Bronchial epithelial cell (primary cell): ENCODE measurements at places on chromosomes 11 and 22. TPM values are rescaled to one million over a fixed set of nuclear protein-coding genes. Genes with fewer than 3 reads are reported as not detected.

CTSW gene
- total RNA-seq, result not detected in 2 replicates

RPS6KB2 gene
- total RNA-seq, result 62.9 and 98.6 TPM in 2 replicates

TREH gene
- total RNA-seq, result not detected in 2 replicates

TTLL1 gene
- total RNA-seq, result 6.3 and 11.1 TPM in 2 replicates

- DNase-seq, result no peak
Observed at GRCh38 chr11:12832480-12833224, 158.4 kb downstream of the TEAD1 start.

- DNase-seq, result peak; percentile 88
Observed at GRCh38 chr22:35301372-35301874, 1.7 kb downstream of the TOM1 start.

- DNase-seq, result no peak
Observed at GRCh38 chr22:31773416-31773815, 19.6 kb downstream of the DEPDC5 start.

DNA sequence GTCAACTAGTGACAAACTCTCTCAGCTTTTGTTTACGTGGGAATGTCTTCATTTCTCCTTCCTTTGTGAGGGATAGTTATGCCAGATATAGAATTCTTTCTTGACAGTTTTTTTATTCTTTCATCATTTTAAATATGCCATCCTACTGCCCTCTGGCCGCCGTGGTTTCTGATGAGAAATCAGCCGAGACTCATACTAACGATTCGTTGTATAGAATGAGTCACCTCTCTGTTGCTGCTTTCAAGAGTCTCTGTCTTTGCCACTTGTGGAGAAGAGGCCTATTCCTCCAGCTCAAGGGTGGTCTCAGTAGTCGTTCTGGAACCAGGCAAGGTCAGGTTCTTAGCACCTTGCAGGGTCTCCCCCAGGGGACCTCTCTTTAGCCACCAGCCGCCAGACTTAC lies 8.0 kb downstream of the MYO7A start:
- DNase-seq, result peak; percentile 69

DNA sequence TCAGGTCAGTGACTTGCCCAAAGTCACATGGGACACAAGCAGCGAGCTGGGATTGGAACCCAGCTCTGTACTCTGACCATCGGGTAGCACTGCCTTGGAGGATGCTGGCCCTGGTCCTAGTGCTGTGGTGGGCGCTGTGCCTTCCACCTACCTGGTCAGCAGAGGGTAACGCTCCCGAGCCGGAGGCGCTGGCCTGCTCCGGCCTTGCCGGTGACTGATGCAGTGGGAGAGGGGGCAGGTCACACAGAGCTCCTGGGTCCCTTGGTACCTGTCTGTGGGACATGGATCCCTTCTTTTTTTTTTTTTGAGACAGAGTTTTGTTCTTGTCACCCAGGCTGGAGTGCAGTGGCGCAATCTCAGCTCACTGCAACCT lies 43.0 kb downstream of the CACNA1I start:
- no peak for DNase-seq

DNA sequence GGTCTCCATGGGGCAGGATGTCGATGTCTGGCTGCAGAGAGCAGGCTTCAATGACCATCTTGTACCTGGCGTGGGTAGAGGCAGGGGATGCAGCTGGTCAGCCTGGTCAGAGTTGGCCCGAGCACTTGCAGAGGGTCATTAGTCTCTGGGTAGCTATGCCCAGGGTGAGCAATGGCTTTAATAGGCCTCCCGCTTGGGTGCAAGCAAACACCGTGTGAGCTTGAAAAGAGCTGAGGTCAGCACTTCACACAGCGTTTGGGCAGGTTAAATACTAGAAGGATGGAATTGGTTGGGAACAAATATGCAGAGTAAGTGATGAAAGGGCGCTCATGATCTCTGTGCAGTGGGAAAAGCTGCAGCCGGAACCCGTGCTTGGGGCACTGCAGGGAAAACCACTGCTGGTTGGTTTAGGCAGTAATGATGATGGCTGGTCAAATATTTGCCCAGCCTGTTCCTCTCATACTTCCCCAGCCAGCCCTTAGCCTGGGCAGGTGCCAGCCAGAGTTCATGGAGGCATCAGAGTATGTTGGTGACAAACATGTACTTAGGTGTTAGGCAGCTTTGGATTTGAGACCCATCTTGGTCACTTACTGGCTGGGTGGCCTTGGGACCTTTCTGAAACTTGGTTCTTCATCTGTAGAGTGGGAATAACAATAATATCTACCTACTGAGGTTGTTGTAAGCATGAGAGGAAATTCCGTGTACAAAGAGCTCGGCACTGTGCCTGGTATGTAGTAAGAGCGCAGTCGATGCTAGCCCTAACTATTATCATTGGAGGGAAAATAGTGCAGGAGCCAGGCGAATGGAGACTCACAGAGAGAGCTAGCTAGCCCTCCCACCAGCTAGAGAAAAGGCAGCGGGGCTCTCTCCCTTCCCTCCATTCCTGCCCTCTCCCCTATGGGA lies 25.2 kb upstream of the KCNJ11 start:
- no peak for DNase-seq

DNA sequence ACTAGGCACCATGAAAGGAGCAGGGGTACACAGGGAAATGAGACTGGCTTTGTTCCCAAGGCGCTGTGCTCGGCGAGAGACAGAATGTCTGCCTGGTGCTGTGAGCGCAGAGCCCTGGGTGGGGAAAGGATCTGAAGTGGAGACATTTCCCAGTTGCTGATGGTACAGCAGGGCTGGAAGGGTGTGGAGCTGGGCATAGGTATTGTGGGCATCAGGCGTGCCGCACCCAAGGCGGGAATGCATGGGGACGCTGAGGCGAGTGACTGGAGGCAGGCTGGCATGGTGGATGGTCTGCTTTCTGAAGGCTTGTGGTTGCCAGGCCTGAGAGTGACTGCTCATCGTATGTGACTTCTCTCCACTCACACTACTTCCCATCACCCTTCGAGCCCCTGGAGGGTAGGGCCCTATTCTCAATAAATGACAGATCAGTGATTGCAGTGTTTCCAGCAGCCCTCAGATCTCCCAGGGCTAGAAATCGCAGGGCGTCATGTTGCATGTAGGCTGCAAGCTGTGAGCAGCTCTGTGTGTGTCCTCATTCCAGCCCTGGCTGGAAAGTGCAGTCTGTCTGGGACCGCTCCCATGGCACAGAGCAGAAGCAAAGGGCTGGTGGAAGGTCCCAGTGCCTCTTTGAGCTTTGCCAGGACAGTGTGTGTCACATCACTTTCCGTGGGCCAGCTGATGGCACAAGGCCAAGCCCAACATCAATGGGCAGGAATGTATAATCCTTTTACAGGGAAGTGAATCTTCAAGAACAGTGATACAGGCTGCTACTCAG lies 67.7 kb downstream of the TBC1D22A start:
- DNase-seq, result peak; percentile 43
